ENCODE measurements at places on chromosomes 5 and 9.

DNA sequence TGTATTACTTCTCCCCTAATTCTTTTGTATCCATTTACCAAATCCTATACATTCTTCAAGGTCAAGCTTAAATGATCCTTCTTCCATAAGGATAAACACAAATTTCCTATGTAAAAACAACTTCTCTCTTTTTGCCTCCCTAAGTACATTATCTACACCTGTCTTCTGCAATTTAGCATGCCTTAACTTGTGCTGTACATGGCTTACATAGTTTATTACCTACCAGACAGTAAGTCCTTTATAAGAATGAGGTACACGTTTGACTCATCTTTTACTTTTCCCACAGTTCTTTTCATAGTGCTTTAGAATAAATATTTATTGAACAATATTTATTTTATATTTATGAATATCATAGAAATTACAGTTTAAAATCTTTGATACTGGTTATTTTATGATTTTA is 33.4 kb downstream of the GIN1 start:
- H3K36me3 ChIP-seq, result peaks cover 42% of the 10 kb centered on the region
- no peaks in the 10 kb centered on the region for H3K27me3 ChIP-seq
- H3K4me3 ChIP-seq, result no peak overlapping the region

DNA sequence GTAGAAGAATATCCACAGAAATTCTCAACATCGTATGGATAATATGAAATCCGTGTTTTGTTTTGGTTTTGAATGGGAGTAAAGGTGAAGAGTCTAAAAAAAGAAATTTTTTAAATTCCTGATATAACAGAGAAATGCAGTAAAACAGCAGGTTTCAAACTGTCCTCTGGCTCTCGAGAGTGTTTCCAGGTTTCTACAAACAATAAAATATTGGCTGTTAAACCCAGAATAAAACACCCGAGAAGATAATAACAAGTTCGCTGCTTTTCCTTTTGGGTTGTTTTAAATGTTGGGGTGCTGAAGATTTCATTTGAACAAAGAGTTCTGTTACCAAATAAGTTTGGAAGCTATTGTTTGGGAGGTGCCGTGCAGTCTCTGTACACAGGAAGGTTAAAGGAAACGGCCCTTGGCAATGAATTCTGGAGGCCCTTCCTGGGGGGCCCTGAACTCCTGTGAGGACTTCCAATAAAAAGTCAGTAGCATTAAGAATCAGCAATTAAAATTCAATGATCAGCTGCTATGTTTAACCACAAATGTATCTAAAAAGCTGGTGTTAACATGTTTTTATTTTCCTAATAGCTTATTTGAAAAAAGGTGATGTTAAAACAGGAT is 215.8 kb downstream of the TSSK1B start:
- DNase-seq, result no peak
- no peaks in the 10 kb centered on the region for H3K36me3 ChIP-seq
- H3K4me3 ChIP-seq, result no peak overlapping the region

DNA sequence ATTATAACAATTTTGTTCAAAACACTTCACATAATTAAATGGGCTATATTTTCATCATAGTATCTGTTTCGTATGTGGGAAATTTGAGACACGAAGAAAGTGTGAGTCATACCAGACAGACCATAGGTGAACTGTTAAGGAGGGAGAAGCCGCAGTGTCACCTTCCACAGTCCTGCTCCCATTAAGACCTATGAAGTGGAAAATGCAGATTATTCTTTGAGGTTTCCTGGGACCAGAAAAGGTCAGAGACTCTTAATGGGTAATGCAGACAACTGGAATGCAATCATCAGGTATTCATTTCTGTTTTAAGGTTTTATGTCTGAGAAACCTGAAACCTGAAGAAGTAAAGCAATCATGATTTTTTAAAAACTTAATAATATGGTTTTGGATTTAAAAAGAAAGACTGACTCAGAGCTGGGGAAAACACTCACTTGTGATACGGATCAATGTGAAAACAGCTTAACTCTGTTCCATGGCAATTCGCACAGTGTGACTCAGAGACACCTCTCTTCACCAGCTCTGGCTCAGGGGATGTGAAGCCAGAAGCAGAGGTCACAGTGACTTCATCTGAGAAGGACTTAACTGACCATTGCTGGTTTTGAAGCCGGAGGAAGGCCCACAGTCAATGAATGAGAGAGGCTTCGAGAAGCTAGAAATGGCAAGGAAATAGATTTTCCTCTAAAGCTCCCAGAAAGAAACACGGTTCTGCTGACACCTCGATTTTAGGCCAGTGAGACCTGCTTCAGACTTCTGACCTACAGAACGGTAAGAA is 17.2 kb upstream of the GCNT1 start:
- H3K27ac ChIP-seq, result peak overlapping the region; percentile 99
- H3K27me3 ChIP-seq, result no peaks in the 10 kb centered on the region
- peak; percentile 19 for DNase-seq
- H3K4me1 ChIP-seq, result peaks cover 65% of the 10 kb centered on the region
- H3K4me3 ChIP-seq, result peak overlapping the region; percentile 88

GRCh38 chr5:149320791-149321330 is 24.4 kb upstream of the GRPEL2 start:
- H3K36me3 ChIP-seq, result no peaks in the 10 kb centered on the region
- no peaks in the 10 kb centered on the region for H3K4me1 ChIP-seq
- H3K27me3 ChIP-seq, result no peaks in the 10 kb centered on the region
- no peak for DNase-seq

GRCh38 chr5:137292461-137293027 is 206.6 kb downstream of the SPOCK1 start:
- H3K27ac ChIP-seq, result no peak overlapping the region
- no peaks in the 10 kb centered on the region for H3K27me3 ChIP-seq
- H3K4me3 ChIP-seq, result no peak overlapping the region
- no peaks in the 10 kb centered on the region for H3K36me3 ChIP-seq
